Skeletal muscle cell (primary cell): ENCODE measurements at places on chromosomes 2 and 18.
A peak's percentile ranks its signal among the peaks of the same experiment; 100 is the strongest.

DNA sequence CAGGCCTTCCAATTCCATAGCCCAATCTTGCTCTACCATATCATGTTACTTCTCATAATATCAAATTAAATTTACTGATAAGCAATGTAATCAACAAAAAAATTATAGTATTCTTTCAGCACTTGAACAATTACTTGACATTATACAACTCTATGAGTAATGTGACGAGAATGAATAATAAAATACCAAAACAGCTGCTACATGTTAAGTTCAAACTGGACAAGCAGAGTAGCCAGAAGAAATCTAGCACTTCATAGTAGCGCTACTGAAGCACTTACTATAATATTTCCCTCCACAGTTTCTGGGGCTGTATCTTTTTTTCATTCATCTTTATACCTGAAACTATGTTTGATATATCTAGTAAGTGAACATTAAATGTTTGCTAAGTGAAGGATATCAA is 14.9 kb downstream of the PPP3R1 start:
- DNase-seq, result no peak

DNA sequence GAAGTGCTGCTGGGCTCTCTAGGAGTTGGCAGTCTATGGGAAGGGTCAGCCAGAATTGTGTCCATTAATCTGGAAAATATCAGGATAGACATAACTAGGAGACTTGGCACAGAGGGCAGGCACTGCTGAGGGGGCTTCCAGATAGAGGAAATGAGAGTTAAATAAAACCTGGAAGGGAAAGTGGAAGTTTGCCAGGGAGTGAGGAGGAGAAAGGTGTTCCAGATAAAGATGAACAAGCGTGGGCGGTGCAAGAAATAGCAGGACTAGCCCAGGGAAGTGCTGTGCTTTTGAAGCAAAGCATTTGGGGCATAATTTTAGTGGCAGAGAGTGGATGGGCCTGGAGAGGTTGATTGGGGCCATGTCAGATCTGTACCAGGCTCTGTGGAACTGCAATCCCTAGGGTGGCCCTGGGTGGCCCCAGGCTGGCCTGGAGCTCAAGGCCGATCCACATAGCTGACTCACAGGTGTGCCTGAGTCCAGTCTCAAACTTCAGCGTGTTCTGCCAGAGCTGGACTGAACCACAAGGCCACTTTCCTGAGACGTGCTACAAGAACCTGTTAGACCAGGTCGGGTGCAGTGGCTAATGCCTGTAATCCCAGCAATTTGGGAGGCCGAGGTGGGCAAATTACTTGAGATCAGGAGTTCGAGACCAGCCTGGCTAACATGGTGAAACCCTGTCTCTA is 26.9 kb downstream of the GALM start:
- DNase-seq, result no peak

GRCh38 chr2:30741576-30741975 is 65.7 kb downstream of the CAPN13 start:
- no peak for DNase-seq

DNA sequence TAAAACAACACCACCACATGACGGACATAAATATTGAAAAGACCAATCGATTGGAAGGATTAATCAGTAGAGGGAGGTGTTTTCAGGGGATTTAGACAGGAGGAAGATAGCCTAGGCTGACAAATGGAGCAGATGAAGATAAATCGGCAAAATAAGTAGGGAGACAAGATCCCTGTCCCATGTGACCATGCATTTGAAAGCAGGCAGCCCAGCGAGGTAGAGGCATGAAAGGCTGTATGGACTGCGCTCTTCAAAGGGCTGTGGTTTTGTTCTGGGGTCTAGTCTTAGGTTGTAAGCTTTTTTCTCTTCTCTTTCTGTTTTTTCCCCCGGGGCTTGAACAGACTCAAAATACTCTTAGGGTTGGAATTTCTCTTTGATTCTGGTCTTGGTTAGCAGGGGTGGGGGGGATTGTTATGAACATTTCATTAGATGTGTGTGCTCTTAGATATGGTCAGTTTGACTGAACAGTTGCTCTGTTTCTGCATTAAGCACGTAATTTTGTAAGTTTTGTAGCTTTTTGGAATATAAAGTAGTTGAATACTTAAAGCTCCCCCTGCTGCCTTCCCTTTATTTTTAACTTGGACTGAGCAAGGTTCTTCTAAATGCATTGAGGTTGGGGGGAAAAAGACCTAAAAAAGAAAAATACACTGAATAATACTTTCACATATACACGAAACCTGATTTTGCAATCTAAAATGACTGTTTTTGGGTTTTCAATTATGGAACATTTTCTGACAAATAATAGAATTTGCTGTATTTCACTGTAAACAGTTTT is 32.2 kb downstream of the ZNF532 start:
- DNase-seq, result no peak

- no peak for DNase-seq
These were observed 912 bp upstream of the LAPTM4A start for GRCh38 chr2:20052229-20052851.

- DNase-seq, result peak; percentile 41
These were observed 134.0 kb upstream of the LYPD1 start for GRCh38 chr2:132804051-132804450.

DNA sequence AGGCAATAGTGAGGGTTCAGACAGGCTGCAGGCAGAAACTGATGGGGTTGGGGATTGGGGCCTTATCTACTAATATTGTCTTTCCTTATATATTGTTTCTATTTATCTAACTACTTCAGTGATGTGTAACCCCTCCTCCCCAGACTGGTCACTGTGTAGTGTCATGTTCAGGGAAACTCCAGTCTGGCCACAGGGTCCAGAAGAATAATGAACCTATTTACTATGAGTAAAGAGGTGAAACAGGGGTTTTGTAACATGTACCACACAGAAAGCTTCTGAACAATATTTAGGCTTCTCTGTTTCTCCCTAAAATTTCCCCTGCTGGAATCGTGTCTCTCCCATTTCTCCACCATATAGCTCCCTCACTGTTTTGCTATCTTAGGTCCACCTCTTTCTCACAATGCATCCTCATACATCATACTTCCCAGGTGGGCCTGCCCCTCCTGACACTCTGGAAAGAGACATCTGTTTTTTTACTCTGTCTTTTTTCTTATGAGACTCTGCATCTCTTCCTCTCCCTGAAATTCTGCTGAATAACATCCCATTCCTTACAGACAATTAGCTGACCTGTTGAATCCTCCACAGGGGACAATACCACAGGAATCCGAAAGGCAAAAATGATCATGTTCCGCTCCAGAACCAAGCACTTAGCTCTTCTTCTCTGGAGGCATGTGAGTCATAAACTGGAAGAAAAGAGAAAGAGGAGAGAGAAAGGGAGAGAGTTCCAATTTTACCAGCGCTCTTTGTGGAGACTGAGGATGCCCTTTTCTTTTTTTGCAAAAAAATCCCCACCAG is 154.8 kb downstream of the ZEB2 start:
- DNase-seq, result peak; percentile 75

DNA sequence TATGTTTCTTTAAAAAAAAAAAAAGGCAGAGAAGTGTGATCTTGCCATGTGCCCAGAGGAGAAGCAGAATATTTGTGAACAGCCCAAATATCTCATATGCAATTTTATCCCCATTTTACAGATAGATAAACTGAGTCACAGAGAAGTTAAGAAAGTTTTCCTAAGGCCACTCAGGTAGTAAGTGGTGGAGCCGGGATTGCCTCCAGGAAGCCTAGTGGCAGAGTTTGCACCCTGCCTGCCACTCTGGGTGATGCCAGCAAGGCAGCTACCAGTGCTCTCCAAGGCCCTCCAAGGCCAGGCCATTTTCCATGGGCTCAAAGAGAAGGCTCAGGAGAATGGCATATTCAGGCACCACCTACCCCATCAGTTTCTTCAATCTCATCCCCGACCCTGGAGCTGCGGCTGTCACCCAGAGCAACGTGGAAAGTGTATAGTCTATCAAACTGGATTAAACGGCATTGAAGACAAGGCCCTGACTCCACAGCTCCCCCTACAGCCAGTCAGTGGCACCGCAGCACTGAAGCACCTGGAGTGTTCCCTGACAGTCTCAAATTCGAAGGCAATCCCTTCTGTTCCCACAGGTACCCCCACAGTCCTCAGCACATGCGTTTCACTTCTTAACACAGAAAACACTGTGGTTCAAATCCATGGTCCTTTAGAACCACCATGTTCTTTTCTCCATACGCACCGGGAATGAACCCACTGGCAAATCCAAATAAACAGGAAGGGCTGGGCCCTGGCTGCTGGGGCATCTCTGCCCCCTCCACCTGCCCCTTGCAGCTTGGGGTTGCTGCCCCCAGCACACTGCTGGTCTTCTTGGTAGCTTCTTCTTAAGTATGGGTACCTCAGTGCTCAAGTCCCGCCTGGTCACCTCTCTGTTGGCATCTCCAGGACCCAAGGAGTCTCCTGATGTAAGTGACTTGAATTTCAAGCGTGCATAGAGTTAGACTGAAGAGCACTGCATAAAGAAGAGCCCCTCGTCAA is 175.3 kb downstream of the INHBB start:
- no peak for DNase-seq

- DNase-seq, result peak; percentile 44
These were observed 1044.1 kb upstream of the ZEB2 start for GRCh38 chr2:145563741-145564615.

GRCh38 chr2:231367178-231367577 is 28.3 kb upstream of the B3GNT7 start:
- no peak for DNase-seq

DNA sequence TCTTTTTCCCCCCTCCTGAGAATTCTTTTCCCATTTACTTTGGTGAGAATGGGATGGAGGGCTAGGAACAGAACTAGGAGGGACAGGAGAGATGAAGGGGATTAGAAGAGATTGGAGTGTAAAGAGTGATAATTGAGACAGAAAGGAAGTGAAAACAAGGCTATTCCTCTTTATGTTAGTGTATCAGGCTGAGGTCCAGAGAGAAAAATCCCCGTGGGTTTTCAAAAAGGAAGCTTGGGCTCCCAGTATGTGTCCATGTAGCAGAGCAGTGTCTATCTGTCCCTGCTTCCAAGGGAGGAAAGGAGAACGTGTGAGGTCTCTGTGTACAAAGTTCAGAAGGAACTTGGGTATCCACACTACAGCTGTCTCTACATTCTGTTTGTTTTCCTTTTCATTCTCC is 59.9 kb upstream of the KCNE4 start:
- DNase-seq, result no peak

DNA sequence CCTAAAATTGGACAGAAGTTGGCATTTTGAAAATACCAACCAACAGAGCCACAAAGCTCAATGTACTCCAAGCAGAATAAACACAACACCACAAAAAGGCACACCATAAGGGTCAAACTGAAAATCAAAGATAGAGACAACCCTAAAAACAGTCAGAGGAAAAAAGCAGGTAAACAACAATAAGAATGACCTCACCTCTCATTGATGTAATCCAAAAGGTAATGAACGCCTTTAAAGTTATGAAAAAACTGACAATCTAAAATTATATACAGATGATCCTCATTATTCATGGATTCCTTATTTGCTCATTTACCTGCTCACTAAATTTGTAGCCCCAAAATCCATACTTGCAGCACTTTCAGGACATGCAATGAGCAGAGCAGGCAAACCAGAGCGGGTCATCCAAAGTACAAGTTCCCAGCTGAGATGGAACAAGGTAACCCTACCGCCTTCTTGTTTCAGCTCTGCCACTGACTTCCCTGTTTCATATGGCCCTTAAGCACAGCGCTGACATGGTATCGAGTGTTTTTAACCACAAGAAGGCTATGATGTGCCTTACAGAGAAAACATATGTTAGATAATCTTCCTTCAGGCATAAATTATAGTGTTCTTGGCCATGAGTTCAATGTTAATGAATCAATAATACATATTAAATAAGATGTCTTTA is 17.0 kb downstream of the RTN4 start:
- DNase-seq, result no peak

DNA sequence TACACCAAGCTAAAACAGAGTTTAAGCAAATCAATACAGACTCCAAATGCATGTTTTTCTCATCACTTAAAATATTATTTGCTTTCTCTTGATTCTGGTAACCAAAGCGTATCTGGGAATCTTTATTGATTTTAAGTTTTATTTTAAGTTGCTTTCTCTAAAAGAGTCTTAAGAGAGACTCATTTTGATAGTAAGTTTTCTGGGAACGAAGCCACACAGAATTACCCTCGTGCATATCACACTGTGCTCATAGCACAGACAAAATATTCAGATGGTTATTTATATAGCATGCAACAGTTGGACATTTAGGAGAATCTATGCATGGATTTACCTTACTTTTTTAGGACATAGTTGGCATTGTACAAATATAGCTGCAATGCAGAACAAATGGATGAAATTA is 597.5 kb upstream of the NRXN1 start:
- no peak for DNase-seq

- no peak for DNase-seq
These were observed 1160.4 kb upstream of the ZEB2 start for GRCh38 chr2:145680276-145680675.

DNA sequence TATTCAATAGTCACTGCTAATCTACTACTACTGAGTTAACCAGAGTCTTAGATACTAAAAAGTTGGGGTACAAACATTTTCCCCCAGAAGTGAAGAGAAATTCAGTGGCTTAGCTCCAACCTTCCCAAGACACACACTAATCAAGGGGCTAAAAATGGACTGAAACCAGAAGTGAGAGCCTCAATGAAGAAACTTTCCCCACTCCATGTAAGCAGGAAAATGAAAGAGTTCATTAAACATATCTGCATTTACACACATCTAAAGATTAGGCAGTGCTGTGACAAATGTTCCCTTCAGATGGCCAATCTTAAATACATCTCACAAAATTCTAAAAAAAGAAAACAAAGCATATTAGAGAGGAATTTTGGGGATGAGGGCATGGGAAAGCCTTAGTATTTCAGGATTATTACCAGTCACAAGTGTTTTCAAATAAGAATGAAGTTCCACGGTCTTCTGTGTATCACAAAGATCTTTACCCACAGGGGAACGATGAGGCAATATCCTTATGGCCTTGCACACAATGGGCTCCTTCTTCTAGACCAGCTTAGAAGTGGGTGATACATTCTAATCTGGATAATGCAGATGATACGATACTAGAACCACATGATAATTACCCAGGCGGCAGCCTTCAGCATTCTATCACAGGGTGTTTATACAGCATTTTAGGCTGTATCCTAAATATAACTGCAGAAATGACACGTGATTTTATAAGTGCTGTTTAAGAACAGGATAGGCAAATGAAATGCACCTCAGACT is 17.1 kb downstream of the ANKRD44 start:
- DNase-seq, result no peak

DNA sequence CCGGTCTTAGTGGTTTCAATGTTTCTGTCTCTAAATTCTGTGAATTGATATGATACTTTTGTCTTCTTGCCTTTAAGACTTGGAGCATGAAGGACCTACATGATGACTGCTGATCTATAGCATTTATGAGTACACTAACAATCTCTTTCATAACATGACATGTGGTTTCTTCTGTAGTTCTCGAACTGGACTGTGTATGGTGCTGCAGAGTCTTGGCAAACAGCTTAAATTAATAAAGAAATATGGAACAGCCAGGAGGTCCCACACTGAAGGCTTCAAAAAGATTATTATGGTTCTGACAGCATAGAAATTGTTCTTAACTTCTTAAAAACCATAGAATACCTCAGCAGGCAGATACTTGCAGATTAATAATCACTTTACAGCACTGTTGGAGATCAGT is 145.0 kb downstream of the DCC start:
- DNase-seq, result no peak
